Stimulated activated CD8-positive, alpha-beta memory T cell treated with anti-CD3 and anti-CD28 coated beads, Interleukin-7, amount 100 ng/mL, for 1 hour (primary cell): ENCODE measurements at places on chromosomes 5 and 9.

- no peak for DNase-seq
These were observed 250.6 kb downstream of the ARRDC3 start for GRCh38 chr5:91132550-91132949.

DNA sequence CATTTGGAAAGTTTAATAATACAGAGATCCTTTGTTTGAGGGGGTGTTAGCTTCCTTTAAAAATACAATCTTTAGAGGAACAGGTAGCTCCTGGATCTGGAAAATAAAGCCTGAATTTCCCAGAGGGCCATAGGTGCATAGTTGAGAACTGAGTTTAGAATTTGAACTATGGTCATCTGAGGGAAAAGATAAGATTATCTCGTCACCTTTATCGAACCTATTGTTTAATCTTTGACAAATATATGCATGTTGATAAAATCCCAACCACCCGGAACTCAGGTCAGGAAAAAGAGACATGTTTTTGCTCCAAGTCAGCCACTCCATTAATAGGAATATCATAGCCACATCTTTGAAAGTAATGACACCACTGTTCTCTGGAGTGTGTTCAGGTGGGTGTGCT, 91.7 kb upstream of the FAM169A start:
- no peak for DNase-seq

GRCh38 chr9:126607086-126607485, 6.6 kb upstream of the LMX1B start:
- no peak for DNase-seq

DNA sequence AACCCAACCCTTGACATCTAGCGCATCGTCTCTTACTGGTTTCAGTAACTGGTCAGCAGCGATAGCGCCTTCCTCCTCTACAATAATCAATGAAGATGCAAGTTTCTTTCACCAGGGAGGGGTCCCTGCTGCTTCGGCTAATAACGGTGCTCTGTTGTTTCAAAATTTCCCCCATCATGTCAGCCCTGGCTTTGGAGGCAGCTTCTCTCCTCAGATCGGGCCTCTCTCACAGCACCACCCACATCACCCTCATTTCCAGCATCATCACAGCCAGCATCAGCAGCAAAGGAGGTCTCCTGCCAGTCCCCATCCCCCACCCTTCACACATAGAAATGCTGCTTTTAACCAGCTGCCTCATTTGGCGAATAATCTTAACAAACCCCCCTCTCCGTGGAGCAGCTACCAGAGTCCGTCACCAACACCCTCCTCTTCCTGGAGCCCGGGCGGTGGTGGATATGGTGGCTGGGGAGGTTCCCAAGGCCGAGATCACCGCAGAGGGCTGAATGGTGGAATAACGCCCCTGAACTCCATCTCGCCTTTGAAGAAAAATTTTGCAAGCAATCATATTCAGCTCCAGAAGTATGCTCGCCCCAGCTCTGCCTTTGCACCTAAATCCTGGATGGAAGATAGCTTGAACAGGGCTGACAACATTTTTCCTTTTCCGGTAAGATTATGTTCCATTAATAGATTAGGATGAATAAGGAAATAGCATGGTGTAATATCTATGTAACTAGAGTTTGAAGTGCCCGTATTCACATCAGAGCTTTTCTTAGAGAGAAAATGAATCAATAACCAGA, 2.2 kb downstream of the CPEB4 start:
- DNase-seq: no peak

- no peak for DNase-seq
These were observed 113.0 kb upstream of the PCA3 start for GRCh38 chr9:76651119-76651705.

- DNase-seq: no peak
These were observed 365.3 kb downstream of the MTRR start for GRCh38 chr5:8234179-8234770.

- DNase-seq: no peak
These were observed 509.9 kb downstream of the ZNF608 start for GRCh38 chr5:124236361-124237205.

DNA sequence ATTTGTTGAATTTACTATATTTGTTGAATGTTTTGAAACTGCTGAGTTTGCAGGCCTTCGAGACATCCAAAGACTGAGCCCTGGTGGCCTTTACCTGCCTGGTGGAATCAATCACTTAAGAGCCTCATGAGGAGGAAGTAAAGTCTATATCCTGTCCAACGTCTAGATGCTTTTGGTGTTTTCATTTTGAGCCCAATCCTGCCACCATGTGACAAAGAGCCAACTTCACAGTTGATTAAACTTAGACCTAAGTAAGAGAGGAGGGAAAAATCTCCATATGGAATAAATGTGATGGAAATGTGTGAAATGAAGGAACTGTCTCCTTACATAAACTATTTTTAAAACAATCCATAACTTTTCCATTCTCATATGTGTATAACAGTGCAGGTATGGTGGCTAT, 220.1 kb downstream of the PRR16 start:
- no peak for DNase-seq

DNA sequence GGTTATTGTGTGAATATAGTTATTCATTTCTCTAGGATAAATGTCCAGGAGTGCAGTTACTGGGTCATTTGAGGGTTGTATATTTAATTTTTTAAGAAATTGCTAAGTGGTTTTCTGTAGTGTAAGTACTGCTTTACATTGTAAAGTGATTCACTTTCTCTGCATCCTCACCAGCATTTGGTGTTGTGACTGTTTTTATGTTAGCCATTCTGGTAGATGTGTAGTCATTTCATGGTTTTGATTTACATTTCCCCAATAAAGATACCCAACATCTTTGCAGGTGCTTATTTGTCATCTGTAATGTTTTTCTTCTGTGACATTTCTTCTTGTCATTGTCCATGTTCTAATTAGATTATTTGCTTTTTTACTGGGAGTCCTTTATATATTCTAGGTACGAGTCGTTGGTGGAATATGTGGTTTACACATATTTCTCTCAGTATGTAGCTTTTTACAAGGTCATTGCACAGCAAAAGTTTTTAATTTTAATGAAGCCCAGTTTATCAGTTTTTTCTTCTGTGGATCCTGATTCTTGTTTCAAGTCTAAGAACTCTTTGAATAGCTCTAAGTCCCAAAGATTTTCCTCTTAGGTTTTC, 34.0 kb downstream of the SCGB3A1 start:
- no peak for DNase-seq

DNA sequence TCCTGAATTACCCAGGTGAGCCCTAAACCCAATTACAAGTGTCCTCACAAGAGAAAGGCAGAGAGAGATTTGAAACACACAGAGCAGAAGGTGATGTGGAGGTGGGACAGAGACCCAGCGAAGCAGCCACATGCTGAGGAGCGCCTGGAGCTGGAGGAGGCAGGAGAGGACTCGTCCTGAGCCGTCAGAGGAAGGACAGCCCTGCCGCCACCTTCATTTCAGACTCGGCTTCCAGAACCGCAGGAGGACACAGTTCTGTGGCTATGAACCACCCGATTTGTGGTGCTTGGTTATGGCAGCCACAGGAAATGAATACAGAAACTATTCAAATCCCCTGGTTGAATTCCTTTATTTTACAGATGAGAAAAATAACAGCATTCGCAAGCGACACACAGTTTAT, 16.4 kb upstream of the FBP1 start:
- no peak for DNase-seq

GRCh38 chr9:92983984-92984589, 36.8 kb downstream of the FGD3 start:
- DNase-seq: no peak

DNA sequence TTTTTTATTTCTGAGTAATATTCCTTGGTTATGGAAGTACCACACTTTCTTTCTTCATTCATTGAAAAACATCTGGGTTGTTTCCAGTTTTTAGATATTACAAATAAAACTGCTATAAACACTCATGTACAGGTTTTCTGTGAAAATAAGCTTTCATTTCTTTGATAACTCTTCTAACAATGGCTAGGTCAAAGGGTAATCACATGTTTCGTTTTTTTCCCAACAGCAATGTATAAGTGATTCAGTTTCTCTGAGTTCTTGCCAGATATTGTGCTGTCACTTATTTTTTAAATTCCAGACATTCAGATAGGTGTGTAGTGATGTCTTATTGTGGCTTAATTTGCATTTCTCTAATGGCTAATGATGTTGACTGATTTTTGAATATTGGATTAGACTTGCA, 16.7 kb upstream of the TNPO1 start:
- no peak for DNase-seq

DNA sequence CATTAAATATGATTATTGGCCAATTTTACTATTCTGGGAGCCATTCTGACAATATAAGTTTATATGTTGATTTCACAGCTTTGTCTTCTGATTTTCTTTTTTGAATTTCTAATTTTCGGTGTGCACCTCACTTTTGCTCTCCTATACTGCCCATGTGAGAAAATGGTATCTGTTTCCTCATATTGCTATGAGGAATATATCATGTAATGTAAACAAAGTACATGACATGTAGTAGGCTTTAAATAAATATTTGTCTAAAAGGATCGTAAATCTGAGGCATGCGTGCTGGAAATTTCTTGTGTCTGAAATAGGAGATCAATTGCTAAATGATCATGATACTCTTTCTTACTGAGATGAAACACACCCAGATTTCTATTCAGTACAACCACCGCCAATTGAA, 119.9 kb downstream of the ZDHHC21 start:
- no peak for DNase-seq

GRCh38 chr5:172602783-172603231, 38.3 kb upstream of the NEURL1B start:
- DNase-seq: no peak
